ENCODE measurements at places on chromosomes 1 and 21.

DNA sequence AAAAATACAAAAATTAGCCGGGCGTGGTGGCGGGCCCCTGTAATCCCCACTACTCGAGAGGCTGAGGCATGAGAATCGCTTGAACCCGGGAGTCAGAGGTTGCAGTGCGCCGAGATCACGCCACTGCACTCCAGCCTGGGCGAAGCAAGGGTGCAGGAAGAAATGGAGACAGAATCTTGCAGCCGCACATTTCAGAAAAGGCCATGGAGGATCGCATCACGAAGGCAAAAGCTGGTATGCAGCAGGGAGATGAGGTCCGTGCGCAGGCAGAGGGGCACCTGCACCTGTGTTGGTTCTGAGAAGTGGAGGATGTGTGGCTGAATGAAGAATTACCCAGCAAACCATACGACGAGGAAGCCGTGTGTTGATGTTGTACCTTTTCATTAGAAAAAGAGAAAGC, 53.0 kb upstream of the ABCG1 start:
- DNase-seq, result no peak

GRCh38 chr1:214349781-214350180, 68.8 kb downstream of the SMYD2 start:
- no peak for DNase-seq

GRCh38 chr1:233034836-233035235, 84.4 kb downstream of the NTPCR start:
- no peak for DNase-seq

- DNase-seq, result no peak
Measured at GRCh38 chr1:19936061-19936750, 12.8 kb upstream of the PLA2G2E start.

DNA sequence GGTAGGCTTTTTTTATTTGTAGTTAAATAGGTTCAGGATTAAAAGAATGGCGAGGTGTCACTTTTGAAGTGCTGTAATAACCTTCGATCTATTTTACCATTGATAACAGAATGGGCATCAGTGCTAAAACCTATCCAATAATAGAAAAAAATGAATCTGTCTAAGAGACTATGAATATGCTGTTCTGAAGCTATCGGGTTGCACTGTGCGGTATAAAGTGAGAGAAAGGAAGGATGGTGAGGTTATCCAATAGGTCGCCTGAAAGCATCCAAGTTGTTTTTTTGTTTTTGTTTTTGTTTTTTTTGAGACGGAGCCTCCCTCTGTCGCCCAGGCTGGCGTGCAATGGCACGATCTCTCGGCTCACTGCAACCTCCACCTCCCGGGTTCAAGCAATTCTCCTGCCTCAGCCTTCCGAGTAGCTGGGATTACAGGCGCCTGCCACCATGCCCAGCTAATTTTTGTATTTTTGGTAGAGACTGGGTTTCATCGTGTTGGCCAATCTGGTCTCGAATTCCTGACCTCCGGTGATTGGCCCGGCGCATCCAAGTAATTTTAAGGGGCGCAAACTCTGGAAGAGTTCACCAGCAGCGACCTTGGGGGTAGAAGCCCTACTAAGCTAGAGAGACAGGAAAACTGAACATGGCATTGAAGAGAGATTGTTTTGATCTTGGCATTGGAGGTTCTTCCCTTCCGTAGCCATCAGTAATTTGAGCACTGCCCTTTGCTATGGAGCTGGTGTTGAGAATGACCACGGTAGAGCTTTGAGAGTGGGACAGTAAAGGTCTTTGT, 8.7 kb upstream of the MDM4 start:
- no peak for DNase-seq

GRCh38 chr1:40664167-40664537, 1.3 kb downstream of the RIMS3 start:
- DNase-seq, result no peak

Data from stimulated activated CD8-positive, alpha-beta memory T cell treated with anti-CD3 and anti-CD28 coated beads, Interleukin-15, amount 100 ng/mL, for 48 hours (primary cell).